ENCODE measurements at places on chromosomes 11 and 22.

GRCh38 chr11:120471131-120471530 is 40.4 kb upstream of the GRIK4 start:
- DNase-seq: no peak

GRCh38 chr11:70915158-70915985 is 337.0 kb downstream of the SHANK2 start:
- DNase-seq: no peak

GRCh38 chr11:7564803-7565202 is 51.0 kb downstream of the PPFIBP2 start:
- no peak for DNase-seq

DNA sequence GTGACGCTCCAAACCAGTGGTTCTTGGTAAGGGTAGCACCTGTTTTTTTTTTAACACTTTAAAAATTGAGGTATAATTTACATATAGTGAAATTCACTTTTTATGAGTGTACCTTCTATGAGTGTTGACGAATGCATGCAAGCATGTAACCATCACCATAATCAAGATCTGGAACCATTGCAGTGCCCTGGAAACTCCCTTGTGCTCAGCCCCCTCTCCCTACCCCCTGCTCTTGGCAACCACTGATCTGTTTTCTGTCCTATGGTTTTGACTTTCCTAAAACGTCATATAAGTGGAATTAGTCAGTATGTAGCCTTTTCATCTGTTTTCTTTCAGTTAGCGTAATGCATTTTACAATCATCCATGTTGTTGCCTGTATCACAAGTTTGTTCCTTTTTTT is 212.2 kb downstream of the GRIK4 start:
- no peak for DNase-seq

DNA sequence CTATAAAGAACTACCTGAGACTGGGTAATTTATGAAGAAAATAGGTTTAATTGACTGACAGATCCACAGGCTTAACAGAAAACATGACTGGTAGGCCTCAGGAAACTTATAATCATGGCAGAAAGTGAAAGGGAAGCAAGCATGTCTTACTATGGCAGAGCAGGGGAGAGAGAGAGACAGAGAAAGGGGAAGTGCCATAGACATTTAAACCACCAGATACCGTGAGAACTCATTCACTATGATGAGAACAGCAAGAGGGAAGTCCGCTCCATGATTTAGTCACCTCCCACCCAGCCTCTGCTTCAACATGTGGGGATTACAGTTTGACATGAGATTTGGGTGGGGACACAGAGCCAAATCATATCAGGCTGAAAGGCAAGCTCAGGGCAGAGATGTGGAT is 327.1 kb upstream of the DDI1 start:
- DNase-seq: no peak

GRCh38 chr11:35486446-35486845 is 39.0 kb downstream of the PAMR1 start:
- no peak for DNase-seq
